ENCODE measurements at places on chromosomes 11 and 22. TPM values are rescaled to one million over a fixed set of nuclear protein-coding genes. Genes with fewer than 3 reads are reported as not detected.

Gene TTC28
- total RNA-seq = 28.3 TPM

Gene DMC1
- total RNA-seq = 2.0 TPM

Gene TEX12
- total RNA-seq = not detected

Gene SESN3
- total RNA-seq = 3.6 TPM

Gene SLC35F2
- 95.3 TPM for total RNA-seq

Gene CYTH4
- not detected for total RNA-seq

Gene DRD4
- total RNA-seq = not detected

Gene IL10RA
- total RNA-seq = 0.60 TPM

DNA sequence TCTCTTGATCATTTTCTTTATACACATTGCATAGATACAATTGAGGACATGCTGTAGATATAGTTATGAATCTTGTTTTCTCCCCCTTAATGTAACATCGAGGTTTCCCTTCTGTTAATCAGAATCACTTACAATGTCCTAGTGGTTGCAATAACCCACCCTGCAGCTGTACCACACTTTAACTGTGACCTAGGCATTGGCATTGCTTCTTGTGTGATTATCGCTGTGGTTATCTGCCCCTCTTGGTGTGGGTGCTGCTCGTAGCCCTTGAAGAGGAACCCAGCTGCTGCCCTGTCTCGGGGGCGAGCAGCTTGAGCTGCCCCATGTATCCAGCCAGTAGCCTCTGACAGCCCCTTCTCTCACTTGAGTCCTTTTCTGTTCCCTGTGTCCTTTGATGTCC lies 1.5 kb downstream of the DGAT2 start:
- DNase-seq = no peak

- DNase-seq = no peak
Measured at GRCh38 chr11:75133976-75134375, 16.9 kb upstream of the SLCO2B1 start.

- DNase-seq = no peak
Measured at GRCh38 chr22:35475545-35475944, 65.1 kb upstream of the RASD2 start.

GRCh38 chr22:32219026-32219425 lies 14.2 kb upstream of the RFPL2 start:
- DNase-seq = no peak

GRCh38 chr11:96200243-96200642 lies 142.8 kb downstream of the MAML2 start:
- peak; percentile 94 for DNase-seq

GRCh38 chr22:34045311-34045710 lies 125.0 kb upstream of the LARGE1 start:
- no peak for DNase-seq

GRCh38 chr11:12800871-12801270 lies 126.7 kb downstream of the TEAD1 start:
- no peak for DNase-seq

- DNase-seq = no peak
Measured at GRCh38 chr11:123841174-123841573, 35.0 kb upstream of the OR6M1 start.

- DNase-seq = no peak
Measured at GRCh38 chr22:50170453-50171318, at the start of gene PANX2. PANX2 (plus strand) TSS chr22:50170731; CDS start chr22:50170731, 0 bp downstream.

GRCh38 chr22:21622919-21623647 lies 6.7 kb downstream of the YDJC start:
- no peak for DNase-seq

GRCh38 chr11:132256528-132257279 lies 886.3 kb downstream of the NTM start:
- no peak for DNase-seq

DNA sequence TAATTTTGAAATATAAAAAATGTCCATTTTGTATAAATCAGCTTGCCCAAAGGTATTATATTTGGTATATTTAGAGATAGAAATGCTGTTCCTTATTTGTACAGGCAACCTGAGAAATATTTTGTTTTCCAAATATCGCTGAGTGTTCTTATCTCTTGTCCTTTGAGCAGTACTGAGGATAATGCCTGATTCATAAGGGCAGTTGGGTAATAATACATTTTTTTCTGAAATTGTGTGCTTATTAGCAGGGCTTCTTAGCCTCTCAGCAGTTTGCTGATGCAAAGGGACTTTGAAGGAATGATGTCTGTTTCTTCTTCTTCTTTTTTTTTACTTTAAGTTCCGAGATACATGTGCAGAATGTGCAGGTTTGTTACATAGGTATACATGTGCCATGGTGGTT lies 69.1 kb downstream of the LDLRAD3 start:
- no peak for DNase-seq

- DNase-seq = no peak
Measured at GRCh38 chr11:64384028-64384737, 25.2 kb downstream of the RPS6KA4 start.

GRCh38 chr11:120780239-120780638 lies 243.7 kb upstream of the TBCEL start:
- no peak for DNase-seq

- DNase-seq = no peak
Measured at GRCh38 chr11:120613264-120614226, 102.0 kb downstream of the GRIK4 start.

DNA sequence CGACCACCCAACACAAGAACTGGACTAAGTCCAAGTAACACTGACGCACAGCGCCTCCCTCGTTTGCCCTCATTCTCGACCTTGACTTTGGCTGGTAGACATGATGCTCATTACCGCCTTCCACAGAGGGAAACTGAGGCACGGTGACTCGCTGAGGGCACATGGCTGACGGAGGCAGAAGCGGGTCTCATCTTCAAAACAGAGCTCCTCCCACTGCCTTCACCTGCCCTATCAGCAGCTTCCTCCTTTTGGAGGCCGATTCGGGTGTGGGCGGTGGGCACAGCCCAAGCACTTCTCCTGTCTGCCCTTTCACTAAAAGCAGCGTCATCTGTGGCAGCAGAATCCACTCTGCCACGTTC lies 2.0 kb upstream of the KMT5B start:
- DNase-seq = no peak

DNA sequence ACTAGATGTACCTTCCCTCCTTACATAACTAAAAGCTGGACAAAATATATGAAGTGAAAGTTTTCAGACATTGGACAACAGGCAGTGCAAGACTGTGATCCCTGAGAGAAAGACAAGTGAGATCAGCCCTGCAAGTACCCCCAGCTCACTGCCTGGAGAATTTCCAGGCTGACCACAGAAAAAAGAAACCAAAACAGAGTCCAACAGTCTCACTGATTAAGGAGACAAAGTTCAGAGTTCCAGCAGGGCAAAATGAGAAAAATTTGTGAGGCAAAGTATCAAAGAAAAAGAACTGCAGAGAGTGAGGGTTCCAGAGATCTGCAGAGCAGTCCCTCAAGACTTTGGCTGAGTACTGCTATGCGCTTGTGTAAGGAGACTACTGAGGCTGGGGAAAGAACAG lies 47.3 kb upstream of the TMEM45B start:
- peak; percentile 30 for DNase-seq

GRCh38 chr22:39232806-39233709 lies 11.7 kb downstream of the PDGFB start:
- DNase-seq = no peak

DNA sequence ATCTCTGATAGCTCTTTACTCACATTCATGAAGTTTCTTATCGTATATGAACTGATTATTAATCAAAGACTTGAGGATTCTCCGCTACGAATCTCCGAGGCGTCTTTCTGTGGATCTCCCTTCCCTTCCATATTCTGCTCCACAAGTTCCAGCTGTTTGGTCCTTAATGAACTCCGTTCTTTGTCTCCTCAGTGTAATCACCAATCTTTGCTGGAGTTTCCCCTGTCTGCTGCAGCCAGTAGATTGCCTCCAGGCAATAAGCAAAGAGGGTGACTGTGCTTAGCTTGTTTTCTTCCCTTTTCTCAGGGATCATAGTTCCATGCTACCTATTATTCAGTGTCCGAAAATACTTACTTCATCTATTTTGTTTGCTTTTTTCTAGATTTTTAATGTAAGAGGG lies 169.6 kb upstream of the FOLH1 start:
- DNase-seq = no peak

- no peak for DNase-seq
Measured at GRCh38 chr11:1396375-1396841, 6.7 kb downstream of the BRSK2 start.

GRCh38 chr11:289712-290620 lies 1.0 kb downstream of the PGGHG start:
- no peak for DNase-seq

Data from renal cortical epithelial cell (primary cell).